ENCODE measurements at places on chromosomes 11 and 22.

DNA sequence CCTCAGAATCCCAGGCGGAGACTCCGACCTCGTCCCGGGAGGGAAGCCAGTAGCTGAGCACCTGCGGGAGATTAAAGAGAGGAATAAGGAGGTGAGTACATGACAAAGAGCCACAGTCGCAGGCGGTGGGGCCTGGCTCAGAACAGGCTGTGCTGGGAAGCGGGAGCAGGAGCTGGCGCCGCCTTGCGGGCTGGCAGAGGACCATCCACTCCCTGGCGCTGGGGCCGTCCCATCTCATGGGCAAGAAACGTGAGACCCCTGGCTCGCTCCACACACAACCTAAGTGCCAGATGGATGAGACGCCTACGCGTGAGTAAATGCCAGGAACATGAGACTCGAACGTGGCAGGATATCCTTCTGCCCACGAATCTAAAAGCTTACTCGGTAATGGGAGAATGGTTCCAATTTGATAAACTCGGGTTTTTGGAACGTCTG, 6.3 kb downstream of the CEND1 start:
- peak; percentile 80 for DNase-seq

GRCh38 chr11:34149274-34149673, 43.8 kb downstream of the NAT10 start:
- DNase-seq, result no peak

DNA sequence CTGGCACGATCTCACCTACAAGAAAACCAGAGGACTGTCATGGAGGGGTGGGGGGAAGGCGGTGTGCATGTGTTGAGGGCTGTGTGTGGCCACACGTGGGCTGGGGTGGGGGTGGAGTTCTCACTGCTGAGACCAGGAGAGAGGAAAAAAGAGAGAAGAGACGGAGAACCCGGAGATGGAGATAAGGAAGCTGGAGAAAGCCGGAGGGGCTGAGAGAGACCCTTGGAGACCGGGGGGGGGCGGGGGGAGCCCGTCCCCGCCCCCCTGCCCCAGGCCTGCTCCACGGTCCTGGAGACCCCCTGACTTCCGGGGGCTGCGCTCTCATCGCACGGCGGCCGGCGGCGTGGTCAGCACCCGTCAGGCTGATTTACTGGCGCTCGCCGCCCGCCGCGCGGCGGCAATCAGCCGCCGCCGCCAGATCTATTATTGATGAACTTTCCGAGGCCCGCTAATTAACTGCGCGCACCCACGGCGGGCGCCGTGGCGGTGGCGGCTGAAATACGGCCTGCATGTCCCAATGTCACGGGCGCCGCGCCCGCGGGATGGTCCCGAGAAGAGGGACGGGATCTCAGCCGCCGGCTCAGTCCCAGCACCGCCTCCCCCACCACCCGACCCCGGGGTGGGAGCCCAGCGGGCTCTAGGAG, 187.4 kb downstream of the MN1 start:
- no peak for DNase-seq

GRCh38 chr11:60367009-60367408, 11.3 kb upstream of the MS4A7 start:
- DNase-seq, result no peak

DNA sequence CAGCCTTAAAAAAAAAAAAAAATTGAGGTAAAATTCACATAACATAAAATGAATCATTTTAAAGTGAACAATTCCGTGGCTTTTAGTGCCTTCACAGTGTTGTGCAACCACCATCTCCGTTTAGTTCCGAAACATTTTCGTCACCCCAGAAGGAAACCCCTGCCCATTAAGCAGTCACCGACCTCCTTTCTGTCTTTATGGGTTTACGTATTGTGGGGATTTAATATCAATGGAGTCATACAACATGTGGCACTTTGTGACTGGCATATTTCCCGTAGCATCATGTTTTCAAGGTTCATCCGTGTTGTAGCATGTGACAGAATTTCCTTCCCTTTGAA, 65.5 kb downstream of the BCR start:
- DNase-seq, result peak; percentile 53

DNA sequence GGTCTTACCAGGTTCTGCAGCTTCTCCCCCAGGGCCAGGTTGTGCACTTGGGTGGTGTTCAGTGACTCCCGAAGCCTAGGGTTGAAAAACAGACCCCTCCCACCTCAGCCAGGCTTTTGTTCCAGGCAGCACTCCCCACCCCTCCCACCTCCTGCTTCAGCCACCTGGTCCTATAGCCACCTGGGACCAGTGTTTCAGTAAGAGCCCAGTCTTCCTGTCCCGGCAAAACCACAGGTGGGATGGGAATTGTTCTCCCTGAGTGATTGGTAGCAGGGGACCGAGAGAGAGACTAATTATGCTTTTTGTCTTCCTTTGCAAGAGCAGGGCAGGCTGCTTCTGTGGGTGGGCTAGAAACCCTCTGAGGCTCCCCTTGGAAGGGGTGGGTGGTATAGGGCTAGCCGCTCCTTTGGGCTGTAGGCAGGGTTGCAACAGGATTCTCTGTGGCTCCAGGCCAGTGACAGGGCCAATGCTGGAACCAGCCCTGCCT, 8.5 kb upstream of the NAALADL1 start:
- no peak for DNase-seq

DNA sequence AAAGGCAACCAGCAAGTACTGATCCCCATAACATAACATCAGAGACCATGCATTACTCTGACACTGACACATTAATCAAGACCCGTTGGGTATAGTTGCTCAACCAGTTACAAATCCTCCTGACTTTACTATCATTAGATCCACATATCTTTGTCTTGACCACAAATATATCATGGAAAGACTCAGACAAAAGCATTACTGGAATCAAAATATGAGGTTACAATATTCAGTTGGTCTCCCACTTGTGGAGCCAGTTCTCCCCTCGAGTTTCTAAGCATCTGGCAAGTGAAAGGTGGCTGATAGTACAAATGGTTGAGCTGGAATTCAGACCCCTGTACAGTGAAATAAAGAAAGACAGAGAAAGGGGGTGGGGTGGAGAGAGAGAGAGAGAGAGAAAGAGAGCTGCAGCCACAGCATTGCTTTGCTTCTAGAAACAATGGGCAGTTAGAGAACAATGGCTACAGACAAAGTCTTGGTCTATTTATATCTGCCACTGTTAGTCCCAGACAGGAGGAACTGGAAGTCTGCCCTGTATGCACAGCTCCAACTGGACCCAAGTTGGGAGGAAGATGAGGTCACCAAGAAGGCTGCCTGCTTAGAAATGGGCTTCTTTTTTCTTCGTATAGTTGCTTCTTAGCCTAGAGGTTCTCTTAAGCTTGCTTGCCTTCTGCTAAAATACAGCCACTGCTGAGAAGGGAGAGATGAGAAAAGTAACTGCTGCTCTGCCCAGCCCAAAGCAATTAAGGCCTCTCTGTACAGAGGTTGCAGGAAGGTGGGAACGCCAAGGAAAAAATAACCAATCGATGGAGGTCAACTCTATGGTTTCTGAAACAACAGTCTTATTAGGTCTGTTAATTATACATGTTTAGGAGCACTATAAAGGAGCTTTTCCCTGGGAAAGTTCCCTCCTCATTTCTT, 85.5 kb downstream of the ETS1 start:
- DNase-seq, result peak; percentile 83

Data from iris pigment epithelial cell (primary cell).